ENCODE measurements at places on chromosomes 1 and 21. TPM values are rescaled to one million over a fixed set of nuclear protein-coding genes. Genes with fewer than 3 reads are reported as not detected.

DNA sequence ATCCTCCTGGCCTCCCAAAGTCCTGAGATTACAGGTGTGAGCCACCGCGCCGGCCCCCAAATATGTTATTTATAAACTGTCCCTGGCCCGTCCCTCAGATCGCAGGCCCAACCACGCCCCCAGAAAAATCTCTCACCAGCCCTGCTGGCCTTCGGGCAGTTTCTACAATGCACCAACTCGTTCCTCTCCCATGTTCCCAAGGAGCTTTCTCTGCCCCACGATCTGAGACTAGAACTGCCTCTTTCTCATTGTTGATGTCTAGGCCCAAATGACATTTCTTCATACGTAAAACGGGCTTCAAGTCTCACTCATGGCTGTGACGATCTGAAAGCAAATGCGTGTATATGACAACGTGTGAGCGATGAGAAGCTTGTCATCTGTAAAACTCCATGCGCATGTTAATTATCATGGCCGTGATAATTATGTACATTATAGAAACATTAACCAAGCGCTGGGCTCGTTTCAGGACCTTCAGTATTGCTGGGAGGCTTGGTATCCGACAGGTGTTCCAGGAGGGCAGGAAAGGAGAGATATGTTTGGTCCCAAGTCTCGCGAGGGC, 748 bp upstream of the NIPAL3 start:
- H3K4me3 ChIP-seq, result 0 out of 2 replicates have a peak overlapping the region, but pooled peaks have one; percentile 1
- no peaks in the 10 kb centered on the region for H3K36me3 ChIP-seq
- H3K27ac ChIP-seq, result 0 out of 2 replicates have a peak overlapping the region, but pooled peaks have one; percentile 26
- DNase-seq, result no peak

DNA sequence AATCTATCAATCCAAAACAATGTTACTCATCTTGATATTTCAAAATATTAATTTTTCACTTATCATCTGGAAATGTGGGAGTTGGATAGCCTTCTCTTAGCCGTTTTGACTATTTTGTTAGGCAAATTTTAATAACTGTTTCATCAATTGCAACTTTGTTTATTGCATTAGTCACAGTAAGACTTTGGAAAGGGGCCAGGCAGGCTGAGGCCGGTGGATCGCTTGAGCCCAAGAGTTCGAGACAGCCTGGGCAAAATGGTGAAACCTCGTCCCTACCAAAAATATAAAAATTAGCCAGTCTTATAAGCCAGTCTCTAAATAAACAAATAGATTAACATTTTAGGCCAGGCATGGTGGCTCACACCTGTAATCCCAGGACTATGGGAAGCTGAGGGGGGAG, 113.0 kb upstream of the NR5A2 start:
- no peak overlapping the region for H3K27ac ChIP-seq
- H3K4me3 ChIP-seq, result no peak overlapping the region
- no peak for DNase-seq
- no peaks in the 10 kb centered on the region for H3K27me3 ChIP-seq
- no peaks in the 10 kb centered on the region for H3K4me1 ChIP-seq

- DNase-seq, result no peak
- H3K4me1 ChIP-seq, result no peaks in the 10 kb centered on the region
- H3K36me3 ChIP-seq, result no peaks in the 10 kb centered on the region
- H3K27me3 ChIP-seq, result no peaks in the 10 kb centered on the region
These were observed 111.2 kb downstream of the FASLG start for GRCh38 chr1:172770071-172770470.

- no peak overlapping the region for H3K27ac ChIP-seq
- H3K36me3 ChIP-seq, result no peaks in the 10 kb centered on the region
- no peaks in the 10 kb centered on the region for H3K27me3 ChIP-seq
- no peak overlapping the region for H3K4me3 ChIP-seq
These were observed 33.4 kb downstream of the ATF3 start for GRCh38 chr1:212641956-212642355.

- no peaks in the 10 kb centered on the region for H3K36me3 ChIP-seq
- no peak overlapping the region for H3K4me3 ChIP-seq
- H3K27me3 ChIP-seq, result no peaks in the 10 kb centered on the region
- no peak for DNase-seq
- H3K27ac ChIP-seq, result no peak overlapping the region
These were observed 75.7 kb downstream of the PHTF1 start for GRCh38 chr1:113683384-113684152.

RIPPLY3 gene
- not detected for total RNA-seq

DNA sequence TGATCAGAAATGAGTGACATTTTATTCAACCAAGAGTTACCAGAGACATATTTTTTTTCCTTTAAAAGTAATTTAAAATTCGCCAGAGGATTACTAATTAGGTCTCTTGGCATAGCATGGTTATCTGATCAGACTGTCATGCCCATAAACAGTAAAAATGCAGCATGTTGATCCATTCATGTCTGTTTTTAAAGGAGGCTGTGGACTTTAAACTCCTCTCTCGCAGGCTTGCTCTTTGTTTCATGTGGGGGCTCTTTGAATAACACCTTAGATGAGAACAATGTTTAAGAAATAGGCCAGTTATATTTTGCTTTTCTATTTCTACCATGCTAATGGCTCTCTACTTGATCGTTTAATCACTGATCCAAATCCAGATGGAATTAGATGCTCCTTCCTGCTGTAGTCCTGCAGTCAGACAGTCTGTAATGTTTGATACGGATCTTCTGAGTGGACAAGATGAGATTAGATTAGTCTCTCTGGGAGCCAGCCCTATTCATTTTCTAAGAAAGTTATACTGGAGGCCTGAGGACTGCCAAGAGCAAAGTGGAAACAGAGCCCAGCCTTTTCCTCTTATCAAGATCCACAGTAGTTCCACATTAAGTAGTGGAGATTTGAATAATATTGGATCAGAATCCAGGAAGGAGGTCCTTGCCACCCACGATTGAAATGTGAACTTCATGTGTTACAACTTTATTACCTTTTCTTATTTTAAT, 197.4 kb downstream of the HS2ST1 start:
- no peaks in the 10 kb centered on the region for H3K27me3 ChIP-seq
- no peak for DNase-seq
- H3K36me3 ChIP-seq, result no peaks in the 10 kb centered on the region
- H3K4me1 ChIP-seq, result no peaks in the 10 kb centered on the region
- no peak overlapping the region for H3K4me3 ChIP-seq

PIAS3 gene
- total RNA-seq, result 31.2 TPM

DNA sequence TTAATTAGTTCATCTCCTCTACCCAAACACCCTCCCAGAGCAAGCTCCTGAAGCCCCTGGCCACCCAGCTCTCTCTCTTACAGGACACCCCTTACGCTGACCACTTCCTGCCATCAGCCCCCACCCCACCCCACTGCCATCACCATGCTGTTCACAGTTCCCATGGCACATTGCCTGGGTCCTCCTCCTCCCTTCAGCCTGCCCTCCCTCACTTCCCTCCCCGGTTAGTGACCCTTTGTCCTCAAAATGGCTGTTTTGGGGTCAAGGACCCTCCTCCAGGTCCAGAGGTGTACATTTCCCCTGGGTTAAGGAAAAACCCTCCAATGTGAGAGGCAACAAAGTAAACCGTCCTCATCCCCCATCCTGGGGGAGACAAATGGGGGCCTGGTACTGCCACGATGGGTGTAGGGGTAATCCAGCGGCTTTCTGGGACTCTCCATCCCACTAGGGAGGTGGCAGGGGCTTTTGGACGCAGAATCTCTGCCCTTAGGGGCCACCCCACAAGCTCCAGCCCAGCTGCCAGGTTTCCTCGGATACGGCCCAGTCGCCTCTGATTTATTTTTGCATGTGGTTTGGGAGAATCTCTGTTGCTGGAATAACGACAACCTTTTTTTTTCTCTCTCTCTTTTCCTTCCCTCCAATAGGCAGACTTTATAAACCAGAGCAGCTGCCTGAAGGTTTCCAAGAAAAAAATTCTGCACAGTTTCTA, 8.5 kb downstream of the CAMK2N1 start:
- H3K36me3 ChIP-seq, result no peaks in the 10 kb centered on the region
- H3K27me3 ChIP-seq, result no peaks in the 10 kb centered on the region
- no peak overlapping the region for H3K4me3 ChIP-seq
- no peak for DNase-seq
- peaks cover 75% of the 10 kb centered on the region for H3K4me1 ChIP-seq
- H3K27ac ChIP-seq, result no peak overlapping the region

DNA sequence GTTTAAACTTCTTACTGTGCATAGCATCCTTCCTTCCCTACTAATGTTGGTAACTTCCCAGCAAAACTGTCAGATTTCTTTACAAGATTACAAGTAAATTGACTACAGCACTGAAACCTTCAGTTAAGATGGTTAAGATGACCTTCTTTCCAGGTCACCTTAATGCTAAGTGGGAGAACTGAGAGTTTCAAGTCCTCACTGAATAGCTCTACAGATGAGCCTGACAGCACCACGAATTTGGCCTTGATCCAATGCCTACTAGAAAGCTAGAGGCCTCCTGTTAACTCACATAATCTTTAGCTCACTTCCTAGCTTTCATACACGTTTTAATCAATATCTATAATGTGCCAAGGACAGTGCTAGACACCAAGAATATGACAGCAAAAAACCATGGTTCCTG, 276.0 kb upstream of the PLD5 start:
- H3K4me1 ChIP-seq, result no peaks in the 10 kb centered on the region
- H3K36me3 ChIP-seq, result no peaks in the 10 kb centered on the region
- no peak overlapping the region for H3K4me3 ChIP-seq
- H3K27ac ChIP-seq, result no peak overlapping the region
- H3K27me3 ChIP-seq, result no peaks in the 10 kb centered on the region
- DNase-seq, result no peak

GRCh38 chr1:159577446-159577845, 10.2 kb upstream of the APCS start:
- no peak overlapping the region for H3K4me3 ChIP-seq
- no peak overlapping the region for H3K27ac ChIP-seq
- peaks cover 7% of the 10 kb centered on the region for H3K27me3 ChIP-seq
- DNase-seq, result no peak

- H3K27me3 ChIP-seq, result peaks cover 41% of the 10 kb centered on the region
- no peaks in the 10 kb centered on the region for H3K36me3 ChIP-seq
- no peak overlapping the region for H3K4me3 ChIP-seq
- no peak overlapping the region for H3K27ac ChIP-seq
- H3K4me1 ChIP-seq, result no peaks in the 10 kb centered on the region
- DNase-seq, result no peak
These were observed 67.5 kb downstream of the IGSF21 start for GRCh38 chr1:18175051-18175450.

DNA sequence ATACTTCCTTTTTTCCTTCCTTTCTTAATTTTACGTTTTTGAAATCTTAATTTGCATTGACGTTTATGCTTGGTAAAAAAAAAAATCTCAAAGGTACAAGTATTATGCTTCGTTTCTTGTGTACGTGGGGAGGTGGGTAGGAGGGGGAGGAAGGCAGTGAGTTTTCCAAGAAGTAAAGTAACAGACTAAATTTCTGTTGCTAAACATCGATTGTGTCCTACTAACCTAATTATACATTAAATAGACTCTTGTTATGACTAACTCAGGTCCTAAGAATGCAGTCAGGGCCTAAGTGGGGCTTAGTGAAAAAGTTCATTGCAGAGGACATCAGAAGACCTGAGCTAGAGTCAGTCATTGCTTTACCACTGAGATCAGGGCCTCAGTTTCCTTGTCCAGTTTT, 17.5 kb downstream of the NEK7 start:
- H3K36me3 ChIP-seq, result no peaks in the 10 kb centered on the region
- DNase-seq, result no peak
- no peak overlapping the region for H3K27ac ChIP-seq
- no peaks in the 10 kb centered on the region for H3K27me3 ChIP-seq
- H3K4me1 ChIP-seq, result no peaks in the 10 kb centered on the region
- no peak overlapping the region for H3K4me3 ChIP-seq

GRCh38 chr1:162036163-162036562, 12.5 kb upstream of the OLFML2B start:
- H3K27me3 ChIP-seq, result no peaks in the 10 kb centered on the region
- no peak overlapping the region for H3K4me3 ChIP-seq
- peaks cover 25% of the 10 kb centered on the region for H3K4me1 ChIP-seq
- no peaks in the 10 kb centered on the region for H3K36me3 ChIP-seq
- DNase-seq, result no peak
- H3K27ac ChIP-seq, result no peak overlapping the region

- no peaks in the 10 kb centered on the region for H3K27me3 ChIP-seq
- H3K27ac ChIP-seq, result no peak overlapping the region
- peaks cover 11% of the 10 kb centered on the region for H3K4me1 ChIP-seq
- no peak overlapping the region for H3K4me3 ChIP-seq
- no peaks in the 10 kb centered on the region for H3K36me3 ChIP-seq
These were observed 40.8 kb upstream of the PRRX1 start for GRCh38 chr1:170623171-170623570.

DNA sequence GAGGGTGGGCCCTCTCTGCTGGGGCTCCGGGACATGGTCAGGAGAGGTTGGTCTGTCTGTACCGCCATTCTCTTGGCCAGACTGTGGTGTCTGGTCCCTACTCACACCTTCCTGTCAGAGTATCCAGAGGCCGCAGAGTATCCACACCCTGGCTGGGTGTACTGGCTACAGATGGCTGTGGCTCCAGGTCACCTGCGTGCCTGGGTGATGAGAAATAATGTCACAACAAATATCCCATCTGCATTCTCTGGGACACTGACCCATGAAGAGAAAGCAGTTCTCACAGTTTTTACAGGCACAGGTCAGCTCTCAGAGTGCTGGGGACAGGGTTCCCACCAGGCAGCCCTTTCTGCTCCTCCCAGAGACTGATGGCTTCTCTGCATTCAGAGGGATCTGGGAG, 37.4 kb downstream of the ABCG1 start:
- H3K4me3 ChIP-seq, result no peak overlapping the region
- peaks cover 9% of the 10 kb centered on the region for H3K27me3 ChIP-seq
- 0 out of 2 replicates have a peak, but pooled peaks cover 2% of the 10 kb centered on the region for H3K4me1 ChIP-seq
- no peak for DNase-seq

- DNase-seq, result no peak
- H3K4me3 ChIP-seq, result no peak overlapping the region
- H3K36me3 ChIP-seq, result no peaks in the 10 kb centered on the region
- no peaks in the 10 kb centered on the region for H3K27me3 ChIP-seq
These were observed 56.4 kb downstream of the EDN2 start for GRCh38 chr1:41427916-41428737.

- H3K27ac ChIP-seq, result no peak overlapping the region
- no peaks in the 10 kb centered on the region for H3K27me3 ChIP-seq
- no peaks in the 10 kb centered on the region for H3K4me1 ChIP-seq
- DNase-seq, result no peak
- no peak overlapping the region for H3K4me3 ChIP-seq
- no peaks in the 10 kb centered on the region for H3K36me3 ChIP-seq
These were observed 20.6 kb downstream of the PYHIN1 start for GRCh38 chr1:158951956-158952355.

ELF3 gene
- total RNA-seq, result 200 TPM

- H3K27me3 ChIP-seq, result no peaks in the 10 kb centered on the region
- no peaks in the 10 kb centered on the region for H3K36me3 ChIP-seq
- H3K27ac ChIP-seq, result no peak overlapping the region
- DNase-seq, result no peak
- peaks cover 10% of the 10 kb centered on the region for H3K4me1 ChIP-seq
- no peak overlapping the region for H3K4me3 ChIP-seq
These were observed 35.6 kb downstream of the LYST start for GRCh38 chr1:235831148-235831547.

NR1I3 gene
- not detected for total RNA-seq

- H3K4me3 ChIP-seq, result no peak overlapping the region
- H3K27me3 ChIP-seq, result peaks cover 44% of the 10 kb centered on the region
- H3K27ac ChIP-seq, result no peak overlapping the region
- no peak for DNase-seq
- no peaks in the 10 kb centered on the region for H3K36me3 ChIP-seq
These were observed 145.2 kb upstream of the SPATA6 start for GRCh38 chr1:48617252-48617651.

All from HCT116 (cell line).